NCI-H748 treated with DMSO at 0.1 percent for 48 hours (cell line): ENCODE measurements at places on chromosomes 7 and 10.

DNA sequence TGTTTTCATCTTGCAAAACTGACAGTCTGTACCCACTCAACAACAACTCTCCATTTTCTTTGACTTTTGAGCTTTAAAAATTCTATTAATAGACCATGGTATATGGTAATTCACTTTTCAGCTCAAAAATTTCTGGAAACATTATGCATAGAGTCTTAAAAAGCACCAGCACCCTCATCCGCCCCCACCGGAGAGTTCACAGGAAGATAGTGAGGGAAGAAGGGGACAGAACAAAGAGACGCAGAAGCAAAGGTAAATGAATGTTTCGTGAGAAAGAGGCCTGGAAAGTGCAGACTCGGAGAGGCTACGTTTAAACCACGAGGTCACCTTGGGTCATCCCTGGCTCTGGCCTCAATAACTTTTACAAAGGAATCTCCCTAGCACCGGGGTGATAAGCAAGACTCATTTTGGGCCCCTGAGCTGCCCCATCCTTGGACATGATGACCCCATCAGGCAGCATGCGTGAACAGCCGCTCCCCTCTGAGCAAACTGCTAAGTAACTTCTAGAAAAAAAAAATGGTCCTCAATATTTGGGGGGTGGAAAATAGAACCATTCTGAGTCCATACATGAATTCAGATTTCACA, 96.3 kb downstream of the CPXM2 start:
- no peak for DNase-seq

DNA sequence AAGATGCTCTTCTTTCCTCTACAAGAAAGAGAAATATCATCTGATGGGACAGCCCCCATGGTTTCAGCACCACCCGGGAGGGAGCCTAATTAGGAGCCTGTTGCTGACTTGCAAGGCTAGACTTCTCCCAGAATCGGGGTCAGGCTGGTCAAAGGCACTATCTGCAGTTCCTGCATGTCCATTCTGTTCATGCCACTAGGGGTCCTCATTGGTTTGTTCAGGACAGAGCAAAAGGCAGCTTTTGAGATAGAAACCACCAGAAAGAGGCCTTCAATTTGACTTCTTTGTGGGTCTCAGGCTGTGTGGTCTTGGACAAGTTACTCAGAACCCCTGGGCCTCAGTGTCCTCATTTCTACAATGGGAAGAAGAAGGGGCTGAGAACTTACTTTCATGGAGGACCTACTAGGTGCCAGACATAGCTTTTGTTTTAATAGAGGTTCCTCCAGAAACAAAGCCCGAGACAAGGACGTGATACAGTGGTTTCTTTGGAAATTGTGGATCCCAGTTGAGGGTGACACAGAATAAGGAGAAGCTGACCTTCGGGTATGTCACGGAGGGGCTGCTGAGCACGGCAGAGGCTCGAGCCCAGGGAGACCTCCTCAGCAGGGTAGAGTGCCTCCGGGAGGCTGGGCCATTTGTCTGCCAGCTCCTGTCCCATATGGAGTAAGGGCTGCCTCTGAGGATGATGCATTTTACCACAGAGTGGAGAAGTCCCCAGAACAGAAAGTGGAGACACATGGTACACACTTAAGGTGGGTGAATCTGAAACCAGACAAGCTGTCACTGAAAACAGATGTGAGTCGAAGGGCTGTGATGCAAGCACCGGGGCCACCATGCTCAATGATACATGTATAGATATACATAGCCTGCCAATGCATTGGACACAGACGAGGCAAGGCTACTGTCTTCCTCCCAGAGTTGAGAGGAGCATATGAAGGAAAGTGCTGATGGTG, 33.1 kb upstream of the NEUROD6 start:
- DNase-seq, result peak; percentile 32

DNA sequence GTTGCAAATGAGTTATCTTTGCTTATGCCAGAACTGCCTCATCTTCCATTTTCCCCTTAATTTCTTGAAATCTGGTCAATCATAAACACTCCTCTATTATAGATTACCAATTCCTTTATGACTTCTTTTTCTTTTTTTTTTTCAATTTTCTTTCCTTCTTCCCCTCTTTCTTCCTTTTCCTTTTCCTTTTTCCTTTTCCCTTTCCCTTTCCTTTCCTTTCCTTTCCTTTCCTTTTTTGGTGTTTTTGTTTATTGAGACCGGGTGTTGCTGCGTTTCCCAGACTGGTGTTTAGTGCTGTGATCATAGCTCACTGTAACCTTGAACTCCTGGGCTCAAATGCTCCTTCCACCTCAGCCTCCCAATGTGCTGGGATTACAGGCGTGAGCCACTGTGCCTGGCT, 151.4 kb upstream of the FOXP2 start:
- DNase-seq, result no peak

DNA sequence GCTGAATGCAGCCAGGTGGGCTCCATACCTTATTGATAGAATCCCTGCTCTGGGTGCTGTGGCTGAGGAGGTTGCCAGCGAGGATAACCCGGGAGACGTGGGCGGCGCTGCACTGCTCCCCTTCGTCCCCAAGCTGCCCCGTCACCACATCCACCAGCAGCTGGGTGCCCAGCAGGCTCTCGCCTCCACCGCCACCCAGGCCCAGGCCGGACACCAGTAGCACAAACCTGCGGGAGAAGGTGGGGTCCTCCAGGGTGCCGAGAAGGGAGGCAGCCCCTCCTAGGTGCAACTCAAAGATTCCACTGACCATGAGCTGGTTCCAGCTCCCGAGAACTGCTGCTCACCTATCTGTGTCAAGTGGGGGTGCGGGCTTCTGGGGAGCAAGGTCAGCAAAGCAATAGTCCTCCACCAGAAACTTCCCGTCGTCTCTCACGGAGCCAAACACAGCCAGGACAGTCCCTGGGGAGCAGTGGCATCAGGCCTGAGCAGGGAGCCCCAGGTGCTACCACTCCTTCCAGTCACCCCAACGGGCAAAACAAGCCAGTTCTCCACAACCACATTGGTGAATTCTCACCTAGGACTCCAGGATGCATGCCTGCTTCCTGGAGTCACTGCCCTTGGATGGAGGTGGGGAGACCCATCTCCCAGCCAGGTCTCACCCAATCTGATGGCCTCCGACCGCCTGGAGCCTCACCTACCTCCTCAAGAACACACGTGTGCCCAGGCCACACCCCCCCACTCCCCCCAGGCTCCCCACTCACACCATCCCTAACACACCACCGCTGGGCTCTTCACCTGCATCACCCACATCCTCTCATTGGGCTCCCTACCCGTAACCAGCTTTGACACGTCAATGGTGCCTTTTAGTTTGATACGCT, 6.3 kb downstream of the POLD2 start:
- DNase-seq, result no peak

GRCh38 chr7:151923097-151923876, 33.0 kb upstream of the GALNTL5 start:
- no peak for DNase-seq

DNA sequence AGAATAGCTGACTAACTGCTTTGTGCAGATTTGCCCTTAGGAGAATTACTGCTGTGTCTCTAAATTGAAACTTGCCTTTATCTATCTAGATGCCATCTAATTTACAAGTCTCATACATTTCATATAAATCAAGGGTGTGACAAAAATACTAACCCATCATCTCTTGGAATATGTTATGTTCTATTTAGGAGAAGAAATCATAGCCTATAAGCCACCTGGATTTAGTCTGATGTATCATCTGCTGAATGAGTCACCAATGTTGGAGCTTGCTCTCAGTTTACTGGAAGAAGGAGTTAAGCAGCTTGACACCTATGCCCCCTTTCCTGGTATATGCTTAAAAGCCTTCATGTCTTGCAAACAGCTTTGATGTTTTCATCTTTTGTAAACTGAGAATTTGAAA, 43.5 kb downstream of the NUP205 start:
- no peak for DNase-seq

GRCh38 chr7:109309790-109310189, 740.1 kb downstream of the DNAJB9 start:
- no peak for DNase-seq

DNA sequence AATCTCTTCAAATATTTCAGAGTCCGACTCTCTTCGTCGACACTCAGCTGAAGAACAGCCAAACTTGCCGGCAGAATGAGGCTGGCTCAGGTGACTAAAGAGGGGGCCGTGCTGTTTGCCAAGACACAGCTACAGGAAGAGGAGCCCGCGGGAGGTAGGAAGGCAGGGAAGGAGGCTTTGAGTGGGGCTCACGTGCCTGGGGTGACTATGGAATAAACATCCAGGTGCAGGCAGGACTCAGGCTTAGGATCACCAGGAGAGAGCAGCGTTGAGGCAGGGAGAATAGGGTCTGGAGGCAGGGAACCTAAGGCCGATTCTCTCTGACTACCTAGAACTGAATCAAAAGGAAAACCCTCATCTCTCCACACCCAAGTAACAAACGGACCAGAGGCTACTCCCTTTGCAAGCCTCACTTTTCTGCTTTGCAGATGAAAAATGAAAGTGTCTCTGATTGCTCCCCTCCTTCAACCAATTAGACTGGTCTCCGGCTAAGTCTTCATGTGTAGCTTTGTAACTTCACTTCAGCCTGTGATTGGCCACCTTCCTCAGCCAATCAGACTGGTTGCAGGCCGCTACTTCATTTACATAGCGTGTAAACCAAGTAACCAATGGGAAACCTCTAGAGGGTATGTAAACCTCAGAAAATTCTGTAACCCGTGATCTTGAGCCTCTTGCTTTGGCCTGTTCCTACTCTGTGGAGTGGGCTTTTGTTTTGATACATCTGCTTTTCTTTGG, 19.7 kb upstream of the BNIP3 start:
- no peak for DNase-seq

GRCh38 chr10:110701617-110701971, 57.5 kb downstream of the RBM20 start:
- no peak for DNase-seq

- DNase-seq, result no peak
These were observed 129.4 kb downstream of the RGS10 start for GRCh38 chr10:119413093-119413453.

- DNase-seq, result peak; percentile 47
These were observed 448 bp upstream of the SRPK2 start for GRCh38 chr7:105389088-105389650.

GRCh38 chr10:130012129-130012528, 48.1 kb upstream of the EBF3 start:
- DNase-seq, result no peak

- no peak for DNase-seq
These were observed 141.3 kb downstream of the SUGCT start for GRCh38 chr7:40276061-40276460.

- no peak for DNase-seq
These were observed 12.5 kb upstream of the IL2RA start for GRCh38 chr10:6074489-6075301.

DNA sequence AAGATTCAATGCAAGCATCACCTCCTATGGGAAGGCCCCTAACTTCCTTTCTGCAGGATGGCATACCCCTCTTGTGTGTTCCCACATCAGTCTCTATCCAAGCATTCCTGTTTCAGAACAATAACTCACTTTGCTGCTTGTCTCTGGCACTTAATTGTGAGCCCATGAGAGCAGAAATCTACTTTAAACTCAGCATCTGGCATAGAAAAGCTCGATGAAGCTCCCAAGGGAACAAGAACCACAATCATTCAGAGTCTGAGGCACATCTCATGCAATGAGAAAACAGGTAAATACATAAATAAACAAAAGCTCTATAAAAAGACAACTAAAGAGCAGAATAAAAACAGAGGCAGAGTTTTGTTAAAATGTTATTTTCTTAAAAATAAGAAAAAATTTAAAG, 66.2 kb downstream of the VPS41 start:
- no peak for DNase-seq

- no peak for DNase-seq
These were observed 621.1 kb upstream of the CELF2 start for GRCh38 chr10:10396601-10397000.

DNA sequence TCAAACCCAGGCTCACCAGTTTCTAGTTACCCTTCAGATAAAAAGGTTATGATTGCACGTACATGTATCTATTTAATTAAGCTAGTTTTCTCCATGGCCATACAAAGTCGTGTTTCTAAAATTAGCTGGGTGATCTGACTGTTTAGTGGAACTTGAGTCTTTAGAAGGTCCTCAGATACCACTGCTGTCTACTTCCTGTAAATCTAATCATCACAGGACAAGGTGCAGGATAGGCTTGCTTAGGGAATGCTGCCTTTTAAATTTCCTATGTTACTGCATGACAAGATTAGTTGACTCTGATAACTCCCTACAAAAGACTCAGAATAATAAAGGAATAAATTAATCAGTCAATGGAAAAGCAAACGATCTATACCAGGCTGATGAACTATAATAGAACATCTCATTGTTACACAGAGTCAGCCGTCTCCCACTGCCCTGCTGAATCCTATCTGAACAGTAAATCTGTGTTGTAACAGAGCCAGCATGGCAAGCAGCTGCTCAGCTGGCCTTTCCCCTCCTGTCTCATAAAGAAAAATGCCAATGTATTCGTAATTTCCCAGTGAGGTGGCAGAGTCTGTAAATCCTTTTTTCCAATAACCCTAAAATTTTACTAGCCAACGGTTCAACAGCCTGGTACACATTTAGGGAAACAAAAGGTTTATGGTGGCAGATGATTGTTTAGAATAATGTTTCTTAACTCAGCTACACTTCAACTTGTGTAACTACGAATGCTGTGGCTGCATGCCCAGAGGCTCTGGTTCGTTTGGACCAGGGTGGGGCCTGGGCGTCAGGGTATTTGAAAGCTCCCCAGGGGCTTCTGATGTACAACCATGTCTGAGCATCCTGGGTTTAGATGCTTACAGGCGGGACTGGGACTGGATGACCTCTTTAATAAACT, 318.0 kb downstream of the PAXIP1 start:
- DNase-seq, result no peak

GRCh38 chr7:53001221-53001620, 34.2 kb upstream of the POM121L12 start:
- DNase-seq, result no peak

DNA sequence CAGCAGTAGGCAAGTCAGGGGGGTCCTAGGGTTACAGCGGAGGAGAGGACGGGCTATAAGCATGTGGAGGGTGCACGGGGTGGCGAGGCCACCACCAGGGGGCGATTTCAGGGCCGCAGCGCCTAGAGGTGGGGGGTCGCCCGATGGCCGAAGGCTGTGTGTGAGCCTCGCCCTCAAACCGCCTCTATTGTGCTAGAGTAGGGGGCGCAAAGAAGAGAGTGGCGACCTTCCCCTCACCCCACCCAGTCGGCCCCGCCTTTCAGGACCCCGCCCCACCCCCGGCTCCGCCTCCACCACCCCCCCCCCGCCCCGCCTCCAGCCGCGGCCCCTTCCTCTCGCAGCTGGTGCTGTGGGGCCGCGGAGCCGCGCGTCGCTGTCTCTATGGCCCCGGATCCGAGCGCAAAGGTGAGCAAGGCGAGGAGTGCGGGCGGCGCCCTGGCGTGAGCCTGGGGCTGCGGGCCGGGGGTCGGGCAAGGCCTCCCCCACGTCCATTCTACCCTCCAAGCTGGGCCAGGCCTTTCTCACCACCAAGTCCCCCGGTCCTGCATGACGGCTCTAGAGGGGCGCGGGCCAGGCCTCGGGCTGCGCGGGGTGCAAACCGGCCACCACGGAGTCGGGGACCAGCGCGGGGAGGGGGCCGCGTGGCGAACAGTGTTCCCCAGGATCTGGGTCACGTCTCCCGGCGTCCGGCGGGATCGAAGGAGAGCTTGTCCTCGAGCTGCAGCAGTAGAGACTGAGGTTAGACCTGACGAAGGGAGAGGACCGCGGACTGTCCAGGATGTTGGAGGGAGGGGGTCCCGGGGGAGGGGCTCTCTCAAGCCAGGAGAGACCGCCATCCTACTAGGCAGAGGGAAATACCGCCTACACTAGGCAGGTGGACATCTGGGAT, at the start of gene SEMA4G:
TSS of gene SEMA4G (plus strand) at position 318 of the 889 bp plus-strand sequence. CDS start 3,409 bp downstream, outside the sequence.
- DNase-seq, result no peak
